ENCODE measurements at places on chromosomes 11 and 22.
A peak's percentile ranks its signal among the peaks of the same experiment; 100 is the strongest.

GRCh38 chr11:117412176-117412575 is 84.5 kb downstream of the CEP164 start:
- DNase-seq, result no peak

- DNase-seq, result no peak
Measured at GRCh38 chr11:64344787-64345186, 4.8 kb downstream of the CCDC88B start.

DNA sequence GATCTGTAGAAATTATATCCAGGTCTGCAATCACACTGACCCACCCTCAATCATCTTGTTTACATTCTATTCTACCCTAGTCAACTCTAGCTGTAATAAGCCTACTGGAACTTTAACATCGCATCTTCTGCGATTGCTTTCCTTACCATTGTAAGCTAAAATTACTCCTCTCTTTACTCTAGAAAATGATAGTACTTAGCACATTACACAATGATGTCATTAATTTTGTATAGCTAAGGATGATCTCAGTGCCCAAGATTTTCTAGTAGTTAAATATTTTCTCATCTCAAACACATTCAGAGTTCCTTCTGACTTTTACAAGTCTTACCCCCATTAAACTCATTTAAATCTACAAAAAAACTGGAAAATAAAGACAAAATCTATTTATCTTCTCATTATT is 39.6 kb upstream of the CTSC start:
- DNase-seq, result no peak

- DNase-seq, result no peak
Measured at GRCh38 chr11:118450451-118450850, 14.2 kb downstream of the KMT2A start.

DNA sequence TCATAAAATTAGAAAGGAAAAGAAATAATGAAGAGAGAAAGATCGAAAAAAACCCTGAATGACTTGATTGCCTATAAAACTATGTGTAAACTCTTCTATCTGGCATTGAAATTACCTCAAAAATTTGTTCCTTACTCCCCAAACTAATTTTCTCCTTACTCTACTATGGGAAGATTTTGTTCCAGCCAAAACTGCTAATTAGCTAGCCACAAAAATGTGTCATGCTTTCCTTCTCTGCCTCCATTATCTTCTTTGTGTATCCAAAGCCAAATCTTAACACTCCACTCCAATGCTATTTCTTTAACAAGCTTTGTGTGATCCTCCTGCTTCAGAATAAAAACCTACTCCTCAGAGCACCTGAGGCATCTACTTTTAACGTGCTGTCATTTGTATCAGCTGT is 831.2 kb downstream of the METTL15 start:
- no peak for DNase-seq

DNA sequence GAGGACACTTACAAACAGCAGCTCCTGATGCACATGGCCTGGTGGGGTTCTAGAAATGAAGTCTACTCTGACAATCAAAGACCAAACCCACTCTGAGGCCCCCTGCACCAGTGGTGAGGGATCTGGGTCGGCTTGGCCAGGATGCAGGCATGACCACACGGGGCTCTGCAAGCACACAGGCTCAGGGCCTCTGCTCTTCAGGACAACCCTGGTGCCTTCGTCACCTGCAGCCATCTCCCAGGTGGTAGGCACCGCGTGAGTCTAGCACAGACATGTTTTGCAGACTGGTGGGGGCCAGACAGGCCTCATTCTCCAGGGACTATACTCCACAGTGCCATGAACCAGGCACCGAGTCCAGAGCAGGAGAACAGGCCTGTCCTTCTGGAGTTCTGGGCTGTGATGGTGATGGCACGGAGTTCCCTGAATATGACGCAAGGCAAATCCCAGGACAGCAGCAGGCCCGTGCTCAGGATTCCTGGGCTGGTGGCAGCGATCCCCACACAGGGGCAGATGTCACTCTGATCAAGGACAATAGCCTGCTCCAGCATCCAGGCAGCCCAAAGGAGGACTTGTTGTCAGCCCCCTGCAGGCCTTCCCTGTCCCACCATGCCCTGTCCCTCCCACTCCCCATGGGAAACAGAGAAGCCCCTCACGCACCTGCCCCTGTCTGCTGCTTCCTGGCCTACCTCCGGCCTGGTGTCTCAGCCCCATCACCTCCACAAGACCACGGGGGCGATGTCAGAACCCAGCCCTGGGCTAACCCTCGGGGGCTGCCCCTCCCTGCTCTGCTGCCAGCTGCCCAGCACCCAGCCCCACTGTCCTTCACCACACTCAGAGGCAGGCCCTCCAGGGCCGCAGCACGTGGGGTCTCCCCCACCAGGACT is 36.1 kb downstream of the GNB1L start:
- DNase-seq, result no peak

DNA sequence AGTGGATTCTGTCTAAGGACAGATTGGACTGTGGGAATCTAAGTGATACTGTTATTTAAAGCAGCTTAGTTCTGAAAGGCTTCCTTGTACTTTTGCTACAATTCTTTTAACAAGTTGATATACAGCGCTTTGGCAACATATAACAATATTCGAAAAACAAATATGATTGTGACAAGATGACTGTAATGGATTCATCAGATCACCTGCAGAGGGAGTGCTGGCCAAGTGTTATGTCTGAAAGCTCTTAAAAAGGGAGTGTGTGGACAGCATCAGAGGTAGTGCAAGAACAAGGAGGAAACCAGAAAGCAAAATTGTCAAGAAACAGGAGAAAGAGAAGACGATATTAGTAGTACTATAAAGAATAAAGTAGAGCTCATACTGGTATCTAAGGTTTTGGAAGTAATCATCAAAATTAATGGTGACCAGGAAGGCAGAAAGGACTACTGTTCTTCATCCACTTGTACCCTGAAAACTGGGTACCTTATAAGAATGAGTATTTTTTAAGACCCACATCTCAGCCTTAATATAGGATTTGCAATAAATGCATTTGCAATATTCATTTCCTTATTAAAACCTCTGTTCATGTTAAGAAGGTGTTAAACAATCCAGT is 1112.0 kb upstream of the CCDC90B start:
- no peak for DNase-seq

GRCh38 chr22:35629406-35630216 is 12.5 kb upstream of the MB start:
- peak; percentile 74 for DNase-seq

DNA sequence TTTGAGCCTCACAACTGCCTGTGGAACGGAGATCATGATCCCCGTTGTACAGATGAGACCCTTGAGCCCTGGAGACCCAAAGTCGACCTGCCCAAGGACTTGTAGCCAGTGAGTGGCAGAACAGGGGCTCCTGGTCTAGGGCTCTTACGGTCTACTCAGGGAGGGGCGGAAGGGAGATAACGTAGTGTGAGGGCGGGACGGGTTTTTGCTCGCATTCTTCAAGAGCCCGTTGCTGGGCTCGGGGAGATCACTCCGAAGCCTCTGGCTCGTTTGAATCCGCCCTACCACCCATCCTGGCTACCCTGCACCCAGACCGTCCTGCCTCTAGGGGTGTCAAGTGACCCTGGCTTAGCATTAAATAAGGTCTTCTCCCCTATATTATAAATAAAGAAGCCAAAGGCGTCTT is 639 bp downstream of the CRY2 start:
- DNase-seq, result peak; percentile 52

GRCh38 chr22:45964372-45964771 is 12.6 kb downstream of the WNT7B start:
- DNase-seq, result no peak

GRCh38 chr11:3128356-3129180 is 36.5 kb downstream of the OSBPL5 start:
- DNase-seq, result no peak

DNA sequence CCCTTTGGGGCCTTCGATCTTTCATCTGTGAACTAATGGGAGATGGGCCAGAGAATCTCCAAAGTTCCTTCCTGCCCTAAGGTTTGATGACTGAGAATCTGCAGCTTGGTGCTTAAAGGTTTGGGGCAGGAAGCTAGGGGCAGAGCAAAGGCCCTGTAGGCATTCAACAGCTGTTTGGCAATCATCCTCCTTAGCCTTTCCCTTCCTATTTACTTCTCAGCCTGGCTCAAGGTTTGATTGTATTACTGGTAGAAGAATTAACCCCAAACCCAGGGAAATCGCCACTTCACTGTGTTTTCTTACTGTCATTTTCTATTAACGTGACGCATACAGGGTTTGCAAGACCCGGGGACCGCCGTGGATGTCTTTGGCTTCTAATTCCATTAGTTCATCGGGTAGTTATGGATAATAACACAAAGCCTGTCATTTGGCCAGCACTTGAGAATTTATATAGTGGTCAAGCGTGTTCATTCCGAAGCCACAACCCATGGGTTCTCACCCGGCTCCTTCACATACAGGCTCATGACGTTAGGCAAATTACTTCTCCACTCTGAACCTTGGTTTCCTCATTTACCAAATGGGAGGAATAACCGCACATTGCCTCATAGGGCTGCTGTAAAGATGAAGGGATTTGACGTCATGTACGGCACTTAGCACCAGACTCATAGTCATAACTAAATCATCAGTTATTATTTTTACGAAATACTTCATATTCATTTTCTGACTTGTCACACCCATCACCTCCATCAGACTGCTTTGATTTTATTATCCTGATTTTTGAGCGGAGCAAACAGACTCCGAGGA is 158.1 kb downstream of the FBXO7 start:
- DNase-seq, result no peak

DNA sequence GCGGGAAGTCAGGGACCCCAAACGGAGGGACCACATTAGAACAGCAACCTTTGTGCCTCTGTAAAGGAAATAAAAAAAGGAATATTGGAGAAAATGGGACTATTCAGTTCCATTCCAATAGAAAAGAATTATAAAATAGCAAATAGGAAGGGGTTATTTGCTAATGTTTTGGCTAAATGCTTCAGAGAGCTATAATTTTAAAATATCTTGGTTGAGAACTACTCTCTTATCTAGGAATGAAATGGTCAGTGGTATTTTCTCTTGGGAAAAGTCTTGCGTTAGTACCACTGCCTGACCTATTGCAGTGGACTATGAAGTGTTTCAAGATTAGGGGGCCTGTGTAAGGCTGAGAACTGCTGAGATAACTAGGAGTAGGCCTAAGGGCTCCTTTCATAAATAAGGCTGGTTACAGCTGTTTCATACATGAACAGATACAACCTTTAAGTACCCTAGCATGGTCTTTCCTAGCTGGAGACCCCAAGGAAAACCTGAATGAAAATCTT is 6.9 kb upstream of the WEE1 start:
- DNase-seq, result no peak

GRCh38 chr11:61574611-61575010 is 6.3 kb downstream of the SYT7 start:
- no peak for DNase-seq

DNA sequence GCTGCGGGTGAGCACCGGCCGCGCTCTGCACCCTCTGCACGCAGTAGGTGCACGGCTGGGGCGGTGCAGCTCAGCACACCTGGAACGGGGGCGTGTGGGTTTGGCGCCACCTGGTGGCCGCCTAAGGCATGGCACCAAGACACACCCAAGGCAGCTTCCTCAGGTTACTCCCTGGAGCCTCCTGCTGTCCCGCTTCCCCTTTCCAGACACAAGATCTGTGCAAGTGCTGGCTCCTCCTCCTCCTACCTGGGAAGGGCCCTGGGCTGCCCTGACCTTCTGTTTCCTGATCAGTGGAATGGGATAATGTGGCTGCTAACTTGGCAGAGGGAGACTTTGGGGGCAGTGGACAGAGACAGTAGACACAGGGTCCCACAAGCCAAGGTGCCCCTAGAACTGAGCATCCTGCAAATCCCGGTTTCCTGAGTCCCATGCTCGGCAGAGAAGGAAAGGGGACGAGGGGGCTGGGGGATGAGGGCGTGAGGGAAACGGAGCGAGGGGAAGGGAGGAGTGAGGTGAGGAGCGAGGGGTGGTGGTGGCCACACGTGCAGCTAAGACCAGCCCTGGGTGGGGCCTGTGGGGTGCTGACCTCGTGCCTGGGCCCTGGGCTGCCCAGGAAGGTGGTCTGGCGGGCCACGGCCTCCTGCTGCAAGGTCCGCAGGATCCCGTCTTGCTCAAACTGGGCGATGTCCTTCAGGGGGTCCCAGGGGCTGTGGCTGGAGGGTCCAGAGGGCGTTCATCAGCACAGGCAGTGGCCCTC is 34.8 kb upstream of the CARS1 start:
- peak; percentile 93 for DNase-seq

DNA sequence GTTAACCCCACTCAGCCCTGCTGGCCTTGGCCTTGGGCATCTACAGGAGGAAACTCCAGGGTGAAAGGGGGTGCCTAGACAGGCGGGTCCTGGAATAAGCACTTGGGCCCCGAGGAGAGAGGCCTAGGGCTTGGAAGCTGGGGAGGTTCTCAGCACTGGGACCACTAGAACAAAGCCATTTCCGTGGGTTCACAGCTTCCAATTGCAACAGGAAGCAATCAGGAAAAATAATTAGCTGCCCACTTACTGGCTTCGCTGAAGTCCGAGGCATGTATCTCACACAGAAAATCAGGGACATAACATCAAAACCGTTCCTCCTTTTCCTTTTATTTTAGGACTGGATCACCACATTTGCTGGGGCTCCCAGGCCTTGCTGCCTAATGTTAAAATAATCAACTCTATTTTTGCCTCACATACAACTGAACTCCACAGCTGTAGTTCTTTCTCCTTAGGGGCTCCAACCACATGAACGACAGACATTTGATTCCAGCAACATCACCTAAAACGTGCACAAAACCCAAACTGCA is 161.1 kb upstream of the GRK3 start:
- DNase-seq, result no peak

GRCh38 chr22:44181033-44181911 is 547 bp downstream of the PARVG start:
- DNase-seq, result peak; percentile 52

DNA sequence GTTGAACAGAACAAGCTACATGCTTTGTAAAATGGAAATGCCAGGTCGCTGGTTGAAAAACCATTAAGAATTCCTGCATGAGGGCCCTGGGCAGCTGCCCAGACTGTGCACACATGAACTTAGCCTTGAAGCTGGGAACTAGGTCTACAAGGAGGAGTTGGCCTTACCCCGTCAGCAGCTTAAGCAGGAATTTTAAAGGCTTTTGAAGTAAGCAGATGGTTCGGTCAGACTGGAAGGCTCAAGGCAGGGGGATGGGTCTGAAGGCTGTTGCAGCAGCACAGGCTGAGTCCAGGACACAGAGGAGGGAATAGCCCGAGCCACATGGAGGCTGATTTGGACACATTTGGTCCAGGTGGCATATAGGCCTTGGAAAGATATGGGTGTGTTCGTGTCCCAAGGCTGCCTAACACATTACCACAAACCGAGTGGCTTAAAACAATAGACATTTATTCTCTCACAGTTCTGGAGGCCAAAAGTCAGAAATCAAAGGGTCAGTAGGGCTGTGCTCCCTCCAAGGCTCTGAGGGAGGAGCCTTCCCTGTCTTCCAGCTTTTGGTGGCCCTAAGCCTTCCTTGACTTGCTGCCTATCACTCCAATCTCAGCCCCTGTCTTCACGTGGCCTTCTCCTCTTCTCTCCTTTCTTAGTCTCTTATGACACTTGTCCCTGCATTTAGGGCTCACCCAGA is 11.6 kb downstream of the LIF start:
- DNase-seq, result no peak

DNA sequence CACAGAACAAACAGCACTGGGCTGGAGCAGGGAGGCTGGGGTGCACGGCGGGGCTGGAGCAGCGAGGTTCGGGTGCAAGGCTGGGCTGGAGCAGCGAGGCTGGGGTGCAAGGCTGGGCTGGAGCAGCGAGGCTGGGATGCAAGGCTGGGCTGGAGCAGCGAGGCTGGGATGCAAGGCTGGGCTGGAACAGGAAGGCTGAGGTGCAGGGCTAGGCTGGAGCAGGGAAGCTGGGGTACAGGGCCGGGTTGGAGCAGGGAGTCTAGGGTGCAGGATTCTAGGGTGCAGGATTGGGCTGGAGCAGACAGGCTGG is 198.5 kb downstream of the BRD1 start:
- no peak for DNase-seq

- DNase-seq, result no peak
Measured at GRCh38 chr11:91219535-91219934, 996.7 kb upstream of the CHORDC1 start.

GRCh38 chr22:39719559-39720450 is 149.3 kb downstream of the CACNA1I start:
- no peak for DNase-seq

Measured in GM13977 (cell line).